ENCODE measurements at places on chromosomes 2 and 18. TPM values are rescaled to one million over a fixed set of nuclear protein-coding genes. Genes with fewer than 3 reads are reported as not detected.

Gene SYT4
- polyA plus RNA-seq = 2.0 TPM

Gene CROCC2
- 0.08 TPM for polyA plus RNA-seq

Gene DNAH6
- polyA plus RNA-seq = 0.58 TPM

Gene UGT1A8
- 0.56 TPM for polyA plus RNA-seq

Gene MC2R
- not detected for polyA plus RNA-seq
